ENCODE measurements at places on chromosomes 2 and 18.

GRCh38 chr2:120528051-120528692 is 182.2 kb downstream of the INHBB start:
- no peak for DNase-seq

DNA sequence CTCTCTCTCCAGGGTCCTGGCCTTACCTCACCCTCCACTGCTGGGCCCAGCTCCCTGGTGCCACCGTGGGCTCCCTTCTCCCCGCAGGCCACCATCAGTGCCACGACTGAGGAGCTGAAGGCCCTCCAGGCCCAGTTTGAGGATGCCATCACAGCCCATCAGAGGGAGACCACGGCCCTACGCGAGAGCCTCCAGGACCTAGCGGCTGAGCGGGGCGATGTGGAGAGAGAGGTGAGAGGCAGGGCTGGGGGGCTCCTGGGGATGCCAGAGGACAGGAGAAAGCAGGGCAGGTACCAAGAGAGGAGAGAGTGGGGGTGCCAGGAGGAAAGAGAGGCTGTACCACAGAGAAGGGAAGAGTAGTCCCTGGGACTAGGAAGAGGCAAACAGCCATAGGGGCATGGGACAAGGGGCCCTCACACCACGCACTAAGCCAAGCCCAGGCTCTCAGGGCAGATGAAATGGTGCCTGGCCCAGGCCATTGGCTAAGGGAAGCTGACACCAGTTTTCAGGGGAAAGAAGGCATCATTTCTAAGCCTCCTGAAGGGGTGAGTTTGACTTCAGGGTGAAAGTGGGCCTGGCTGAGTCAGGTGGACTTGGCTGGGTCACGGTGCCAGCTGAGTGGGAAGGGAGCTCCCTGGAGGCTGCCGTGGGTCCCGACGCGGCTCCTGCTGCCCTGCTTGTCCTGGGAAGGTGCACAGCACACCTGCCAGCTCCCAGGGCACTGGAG is 39.0 kb upstream of the SNED1 start:
- no peak for DNase-seq

- DNase-seq: peak; percentile 28
These were observed 18.6 kb upstream of the RMC1 start for GRCh38 chr18:23484561-23485182.

DNA sequence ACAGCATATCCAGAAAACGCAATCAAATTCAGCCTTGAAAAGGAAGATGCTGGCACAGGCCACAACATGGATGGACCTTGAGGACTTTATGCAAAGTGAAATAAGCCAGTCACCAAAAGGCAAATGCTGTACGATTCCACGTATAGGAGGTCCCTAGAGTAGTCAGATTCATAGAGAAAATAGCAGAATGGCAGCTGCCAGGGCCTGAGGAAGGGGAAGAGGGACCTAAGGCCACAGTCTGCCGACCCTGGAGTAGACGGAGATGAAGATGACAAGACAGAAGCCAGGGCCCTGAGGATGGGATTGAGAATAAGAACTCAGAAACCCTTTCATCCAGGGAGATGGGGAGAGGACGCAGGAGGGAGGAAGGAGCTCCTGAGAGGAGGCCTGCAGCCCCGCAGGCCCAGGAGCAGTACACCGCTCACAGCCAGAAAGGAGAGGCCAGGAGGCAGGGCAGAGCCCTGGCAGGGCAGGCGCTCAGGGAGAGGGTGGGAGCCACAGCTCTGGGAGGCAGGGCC is 8.1 kb upstream of the MTERF4 start:
- no peak for DNase-seq

- DNase-seq: no peak
These were observed 35.2 kb downstream of the SLC40A1 start for GRCh38 chr2:189545418-189545817.

GRCh38 chr2:17879137-17879912 is 858 bp downstream of the KCNS3 start:
- peak; percentile 74 for DNase-seq

DNA sequence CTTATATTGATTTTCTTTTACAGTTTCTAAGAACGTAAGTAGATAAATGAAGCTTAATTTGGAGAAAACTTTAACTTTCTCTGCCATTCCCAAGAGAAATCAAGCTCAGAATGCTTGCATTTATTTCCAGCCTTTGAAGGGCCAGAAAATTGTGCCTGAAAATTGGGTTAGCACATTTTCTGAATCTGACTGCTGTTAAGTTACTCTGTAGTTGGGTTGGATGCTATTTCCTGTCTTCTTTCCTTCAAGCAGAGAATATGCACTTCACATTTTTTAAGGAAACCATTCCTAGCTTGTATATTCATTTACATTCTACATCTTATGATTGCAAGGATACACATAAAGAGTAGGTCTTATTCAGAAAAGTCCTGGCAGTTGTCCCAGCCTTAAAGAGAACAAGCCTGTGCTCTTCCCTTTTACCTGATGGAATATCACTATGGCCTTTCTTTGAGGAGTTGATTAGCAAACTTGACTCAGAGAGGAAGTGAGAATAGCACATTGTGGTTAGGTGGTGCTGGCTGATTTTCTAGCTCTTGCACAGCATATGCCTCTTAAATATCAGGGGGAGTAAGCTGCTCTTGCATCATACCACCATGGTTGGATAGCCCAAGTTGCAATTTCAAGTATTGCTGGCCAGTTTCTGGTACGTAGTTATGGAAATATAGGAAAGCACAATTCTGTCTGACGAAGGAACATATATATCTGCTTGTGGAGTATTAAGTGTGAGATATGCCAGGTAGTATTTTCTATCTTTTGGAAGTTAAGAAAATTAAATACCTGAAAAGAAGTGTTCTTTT is 133.7 kb downstream of the COMMD1 start:
- DNase-seq: no peak

GRCh38 chr18:75912829-75913228 is 485.3 kb upstream of the SMIM21 start:
- DNase-seq: no peak

Measured in NCI-H446 (cell line).